ENCODE measurements at places on chromosomes 4 and X.

GRCh38 chr4:6307891-6308290 is 38.2 kb downstream of the WFS1 start:
- DNase-seq = no peak

GRCh38 chr4:44145868-44146267 is 302.7 kb downstream of the KCTD8 start:
- DNase-seq = no peak

DNA sequence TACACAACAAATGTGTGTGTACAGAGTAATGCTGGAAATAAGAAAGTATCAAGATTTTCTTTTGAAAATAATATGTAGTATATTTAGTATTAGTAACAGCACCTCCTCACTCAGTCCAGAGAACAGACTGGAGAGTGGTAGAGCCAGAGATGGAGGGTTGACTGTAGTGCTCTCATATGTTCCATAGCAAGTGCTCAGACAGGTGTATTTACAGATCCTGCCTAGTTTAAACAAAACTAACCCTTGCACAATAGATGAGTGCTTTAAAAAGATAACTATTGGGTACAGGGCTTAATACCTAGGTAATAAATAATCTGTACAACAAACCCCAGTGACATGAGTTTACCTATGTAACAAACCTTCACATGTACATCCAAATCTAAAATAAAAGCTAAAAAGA is 381.0 kb upstream of the EMCN start:
- no peak for DNase-seq

- DNase-seq = no peak
Measured at GRCh38 chrX:115284877-115285276, 4.6 kb upstream of the LUZP4 start.

DNA sequence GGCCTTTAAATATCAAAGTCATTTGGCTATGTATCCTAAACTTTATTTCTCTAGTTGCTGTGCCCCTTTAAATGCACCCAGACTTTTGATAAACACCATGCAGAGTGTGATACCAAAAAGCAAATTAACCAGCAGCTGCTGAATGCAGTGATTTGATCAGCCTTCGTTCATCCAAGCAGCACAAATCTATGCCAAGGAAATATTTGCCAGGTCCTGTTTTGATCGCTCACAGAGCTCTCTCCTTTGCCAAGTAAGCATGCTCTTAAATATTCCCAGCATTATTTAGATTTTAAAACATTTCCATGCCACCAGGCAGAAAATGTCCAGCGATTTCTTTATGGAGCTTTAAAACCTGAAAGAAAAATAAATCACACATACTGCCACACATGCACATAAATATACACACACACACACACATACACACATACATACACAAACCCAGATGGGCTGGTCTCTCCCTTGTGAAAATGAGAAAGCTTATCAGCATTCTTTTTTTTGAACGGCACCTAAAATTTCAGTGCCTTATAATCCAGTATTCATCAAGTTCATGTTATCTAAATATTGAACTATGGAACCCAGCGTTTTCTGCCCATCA is 35.7 kb downstream of the BTC start:
- DNase-seq = no peak

GRCh38 chr4:41541687-41542094 is 3.7 kb downstream of the LIMCH1 start:
- no peak for DNase-seq

- DNase-seq = no peak
Measured at GRCh38 chrX:98409867-98410266, 1526.2 kb downstream of the RPA4 start.

GRCh38 chrX:115960440-115961084 is 210.0 kb upstream of the AGTR2 start:
- no peak for DNase-seq

- DNase-seq = no peak
Measured at GRCh38 chrX:103442536-103442901, 66.2 kb downstream of the BEX3 start.

- DNase-seq = no peak
Measured at GRCh38 chr4:156933633-156934258, 37.9 kb downstream of the PDGFC start.

- no peak for DNase-seq
Measured at GRCh38 chr4:99043346-99043745, 45.2 kb downstream of the ADH5 start.

DNA sequence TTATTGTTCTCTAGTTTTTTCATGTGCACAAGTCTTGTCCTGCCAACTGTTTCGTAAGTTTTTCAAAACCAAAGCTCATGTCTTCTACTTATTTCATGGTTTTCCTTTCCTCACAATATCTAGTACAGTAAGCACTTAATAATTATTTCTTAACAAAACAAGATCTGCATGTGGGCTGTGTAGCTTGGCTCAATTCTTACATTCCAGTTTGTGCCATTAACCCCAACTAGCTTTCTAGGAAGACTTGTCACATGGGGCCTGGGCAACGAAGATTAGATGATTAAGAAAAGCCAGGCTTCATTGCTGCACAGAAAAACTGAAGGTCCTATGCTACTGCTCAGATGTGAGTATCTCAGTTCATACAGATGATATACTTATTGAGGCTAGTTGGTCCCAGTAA is 155.3 kb upstream of the TEX13A start:
- no peak for DNase-seq

DNA sequence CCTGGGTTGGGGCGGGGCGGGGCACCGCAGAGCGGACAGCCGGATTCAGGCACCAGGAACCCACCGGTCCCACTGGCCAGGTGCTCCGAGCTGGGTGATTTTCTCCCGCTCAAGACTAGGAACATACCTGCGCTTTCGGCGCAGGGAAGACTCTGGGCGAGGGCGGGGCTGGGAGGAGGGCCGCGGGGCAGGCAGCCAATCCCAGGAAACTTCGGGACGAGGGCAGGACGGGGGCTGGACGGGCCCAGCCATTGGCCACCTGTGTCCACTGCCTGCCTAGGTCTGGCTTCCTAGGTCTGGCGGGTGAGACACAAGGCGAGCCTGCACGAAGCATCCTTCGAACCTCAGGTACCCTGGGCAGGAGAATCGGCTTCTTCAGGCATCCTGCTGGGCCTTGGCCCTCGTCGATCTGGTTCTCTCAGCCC is 274 bp upstream of the ERVMER34-1 start:
- no peak for DNase-seq

- DNase-seq = no peak
Measured at GRCh38 chrX:64182208-64182607, 23.3 kb downstream of the AMER1 start.

DNA sequence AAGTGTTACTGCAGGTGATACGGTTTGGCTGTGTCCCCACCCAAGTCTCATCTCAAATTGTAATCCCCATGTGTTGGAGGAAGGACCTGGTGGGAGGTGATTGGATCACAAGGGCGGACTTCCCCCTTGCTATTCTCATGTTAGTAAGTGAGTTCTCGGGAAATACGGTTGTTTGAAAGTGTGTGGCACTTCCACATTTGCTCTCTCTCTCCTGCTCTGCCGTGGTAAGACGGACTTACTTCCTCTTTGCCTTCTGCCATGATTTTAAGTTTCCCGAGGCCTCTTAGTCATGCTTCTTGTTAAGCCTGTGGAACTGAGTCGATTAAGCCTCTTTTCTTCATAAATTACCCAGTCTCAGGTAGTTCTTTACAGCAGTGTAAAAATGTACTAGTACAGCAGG is 65.2 kb upstream of the SLC7A11 start:
- no peak for DNase-seq

- DNase-seq = no peak
Measured at GRCh38 chrX:119757646-119757978, 776 bp upstream of the SOWAHD start.

GRCh38 chr4:39770471-39770870 is 72.5 kb downstream of the UBE2K start:
- DNase-seq = no peak

GRCh38 chrX:154515090-154515965 is 704 bp downstream of the FAM3A start:
- no peak for DNase-seq

GRCh38 chr4:26238426-26238777 is 82.4 kb upstream of the RBPJ start:
- no peak for DNase-seq

GRCh38 chrX:9144701-9145241 is 110.8 kb upstream of the FAM9B start:
- no peak for DNase-seq

- DNase-seq = no peak
Measured at GRCh38 chr4:172686021-172686420, 482.6 kb upstream of the GALNT7 start.

Measured in stimulated activated CD4-positive, alpha-beta T cell treated with anti-CD3 and anti-CD28 coated beads, Interleukin-2, amount 100 ng/mL, for 4 hours (primary cell).